ENCODE measurements at places on chromosomes 7 and 10.

GRCh38 chr7:17700138-17700537, 240.2 kb downstream of the SNX13 start:
- no peak for DNase-seq

- DNase-seq, result no peak
Measured at GRCh38 chr10:93334901-93335327, 147.2 kb downstream of the MYOF start.

- no peak for DNase-seq
Measured at GRCh38 chr10:63365976-63366765, 99.6 kb downstream of the JMJD1C start.

GRCh38 chr7:61576-62360, 130.6 kb upstream of the FAM20C start:
- no peak for DNase-seq

- DNase-seq, result no peak
Measured at GRCh38 chr7:149552799-149553198, 55.2 kb upstream of the ZNF746 start.

All from BE2C (cell line).